Right ventricle myocardium superior (tissue), 1 donor: ENCODE measurements at places on chromosomes 12 and 14. TPM values are rescaled to one million over a fixed set of nuclear protein-coding genes. Genes with fewer than 3 reads are reported as not detected.

Gene RASAL1
- total RNA-seq = not detected

Gene TCHP
- total RNA-seq = 8.3 TPM

Gene ZC2HC1C
- total RNA-seq = 11.3 TPM

Gene BEGAIN
- 0.46 TPM for total RNA-seq

Gene DNAI7
- 1.7 TPM for total RNA-seq

Gene SMOC1
- total RNA-seq = 1.8 TPM

Gene AP4S1
- total RNA-seq = 6.7 TPM

DNA sequence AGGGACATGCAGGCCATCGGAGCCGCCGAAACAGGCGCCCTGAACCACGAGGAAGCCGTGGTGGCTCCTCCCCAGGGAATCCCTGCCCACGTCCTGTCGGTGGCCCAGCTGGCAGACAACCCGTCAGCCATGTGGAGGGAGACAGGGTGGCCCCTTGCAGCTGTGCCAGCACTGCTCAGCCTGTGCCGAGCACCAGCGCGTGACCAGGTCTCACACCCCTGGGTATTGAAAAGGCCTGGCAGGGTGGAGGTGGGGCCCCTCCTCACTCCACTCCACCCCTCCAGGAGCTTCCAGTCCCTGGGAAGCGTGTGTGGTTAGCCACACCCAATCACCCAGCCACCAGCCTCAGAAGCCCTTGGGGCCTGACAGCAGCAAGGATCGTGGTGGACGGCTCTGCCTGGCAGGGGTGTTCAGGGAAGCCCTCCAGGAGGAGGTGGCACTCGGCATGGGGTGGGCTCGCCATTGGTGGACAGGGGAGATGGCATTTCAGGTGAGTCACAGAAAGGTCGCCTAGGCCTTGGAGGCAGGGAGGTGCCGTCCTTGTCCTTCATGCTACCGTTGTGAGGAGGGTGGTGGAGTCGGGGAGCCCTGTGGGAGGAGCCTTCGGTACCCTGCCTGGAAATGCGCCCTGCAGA is 12.3 kb upstream of the DLK1 start:
- no peak for DNase-seq

DNA sequence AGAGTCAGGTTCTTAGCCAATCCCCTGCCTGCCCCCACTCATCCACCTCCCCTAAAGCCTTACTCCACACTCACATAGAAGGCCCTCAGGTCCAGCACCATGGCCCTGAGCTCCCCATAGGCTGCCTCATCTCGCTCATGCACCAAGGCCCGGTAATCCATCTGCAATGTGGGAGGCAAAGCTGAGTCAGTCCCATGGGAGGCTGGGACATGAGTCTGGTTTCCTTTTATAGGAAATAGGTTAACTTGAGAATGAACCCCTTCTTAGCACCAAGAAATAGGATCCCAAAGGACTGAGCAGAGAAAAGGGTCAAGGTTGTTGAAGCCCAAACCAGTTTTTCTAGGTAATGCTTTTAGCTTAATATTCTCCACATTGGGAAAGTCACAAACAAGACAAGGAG is 2.1 kb upstream of the EMC9 start:
- no peak for DNase-seq

GRCh38 chr12:11813438-11813813 is 164.0 kb downstream of the ETV6 start:
- DNase-seq = no peak

DNA sequence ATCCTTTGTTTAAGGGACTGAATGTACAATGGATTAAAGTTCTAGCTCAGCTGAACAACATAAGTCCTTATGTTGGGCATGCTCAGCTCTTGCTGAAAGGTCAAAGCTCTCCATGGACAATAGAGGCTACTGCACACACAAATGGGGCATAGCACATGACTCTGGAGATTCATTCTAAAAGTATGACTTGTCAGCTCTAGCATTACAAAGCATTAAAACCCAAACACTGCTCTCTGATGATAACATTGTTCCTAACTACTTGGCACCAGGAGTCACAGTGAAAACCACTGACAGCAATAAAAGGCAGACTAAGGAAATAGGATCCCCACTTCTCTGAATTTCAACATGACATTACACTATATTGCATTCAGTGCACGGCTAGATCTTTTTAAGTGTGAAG is 21.9 kb upstream of the FSCB start:
- no peak for DNase-seq

DNA sequence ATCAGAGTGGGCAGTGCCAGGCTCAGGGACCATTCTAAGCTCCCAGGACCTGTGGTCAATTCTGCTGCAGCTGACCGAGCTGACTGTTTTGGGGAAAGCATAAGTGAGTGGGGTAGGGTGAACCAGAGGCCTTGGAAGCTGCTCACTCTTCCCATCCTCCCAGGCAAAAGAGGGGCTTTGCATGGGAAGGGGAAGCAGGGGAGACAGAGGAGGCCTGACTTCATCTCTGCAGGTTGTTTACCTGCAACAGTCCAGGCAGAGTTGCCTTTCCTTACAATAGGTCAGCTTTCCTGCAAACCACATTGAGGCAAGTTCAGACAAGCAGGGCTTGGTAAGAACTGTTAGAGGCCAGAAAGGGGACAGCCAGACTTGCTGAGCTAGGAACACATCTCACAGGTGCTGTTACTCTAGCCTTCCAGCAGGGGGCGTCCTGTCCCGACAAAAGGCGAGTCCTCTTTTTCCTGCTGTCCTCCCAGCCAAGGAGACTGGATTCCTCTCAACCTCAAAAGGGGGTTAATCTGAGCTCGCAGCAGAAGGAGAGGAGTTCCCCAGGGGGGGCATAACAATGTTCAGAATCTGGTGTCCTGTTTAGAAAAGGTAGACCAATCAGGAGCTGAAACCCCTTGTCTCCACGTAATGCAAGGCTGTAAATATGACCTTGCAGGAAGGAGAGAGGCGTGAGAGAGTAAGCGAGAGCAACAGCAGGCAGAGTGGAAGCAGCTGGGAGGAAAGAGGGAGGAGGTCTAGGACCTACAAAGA is 4.3 kb upstream of the DHRS2 start:
- DNase-seq = peak; percentile 67

- DNase-seq = peak; percentile 87
These were observed 10.3 kb upstream of the SERPINA3 start for GRCh38 chr14:94601884-94602391.

DNA sequence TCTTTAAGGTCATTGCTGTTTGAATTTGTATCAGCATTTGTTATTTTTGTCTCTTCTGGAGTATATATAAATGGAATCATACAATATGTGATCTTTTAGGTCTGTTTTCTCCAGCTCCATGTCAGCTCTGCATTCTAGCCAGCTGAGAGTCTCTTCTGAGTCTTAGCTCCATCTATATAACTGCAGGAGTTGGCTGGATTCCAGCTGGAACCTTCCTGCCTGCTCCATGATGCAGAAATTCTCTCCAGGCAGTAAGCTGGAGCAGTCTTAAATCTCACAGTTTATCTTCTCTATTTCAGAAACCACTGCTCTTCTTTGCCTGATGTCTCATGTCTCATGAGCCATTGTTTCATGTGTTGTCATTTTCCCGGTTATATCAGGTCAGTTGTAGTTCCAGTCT is 827.6 kb downstream of the NRXN3 start:
- no peak for DNase-seq

DNA sequence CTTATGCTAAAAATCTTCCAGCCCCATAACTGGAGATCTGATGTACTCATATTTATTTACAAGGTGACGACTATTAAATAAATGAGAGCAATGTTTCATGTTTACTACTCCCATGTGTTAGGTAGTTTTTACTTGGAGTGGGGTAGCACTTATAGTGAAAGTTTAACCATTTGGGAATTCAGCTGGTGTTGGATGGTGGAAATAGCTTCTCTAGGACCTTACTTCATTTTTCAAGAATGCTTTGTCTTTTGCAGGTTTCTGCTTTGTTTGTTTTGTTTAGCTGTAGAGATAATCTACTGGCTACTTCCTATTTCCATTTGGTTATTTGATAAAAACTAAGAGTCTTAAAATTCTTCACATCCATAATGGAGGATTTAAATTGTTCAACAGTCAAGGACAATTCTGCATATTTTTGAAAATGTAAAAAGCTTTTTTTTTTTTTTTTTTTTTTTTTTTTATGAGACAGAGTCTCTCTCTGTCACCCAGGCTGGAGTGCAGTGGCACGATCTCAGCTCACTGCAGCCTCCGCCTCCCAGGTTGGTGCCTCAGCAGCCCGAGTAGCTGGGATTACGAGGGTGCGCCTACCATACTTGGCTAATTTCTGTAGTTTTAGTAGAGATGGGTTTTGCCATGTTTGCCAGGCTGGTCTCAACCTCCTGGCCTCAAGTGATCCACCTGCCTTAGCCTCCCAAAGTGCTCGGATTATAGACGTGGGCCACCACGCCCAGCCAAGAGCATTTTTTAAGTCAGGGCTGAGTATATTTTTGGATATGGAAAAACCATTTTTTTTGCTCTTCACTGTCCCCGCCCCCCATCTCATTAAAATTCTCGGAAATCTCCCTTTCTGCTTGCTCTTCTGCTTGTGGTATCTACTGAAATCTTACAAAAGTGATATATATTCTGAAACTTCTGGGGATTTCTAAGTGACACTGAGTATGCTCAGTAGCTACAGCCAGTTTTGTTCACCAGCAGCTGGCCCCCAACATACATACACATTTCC is 1.4 kb upstream of the ABCD2 start:
- DNase-seq = no peak

DNA sequence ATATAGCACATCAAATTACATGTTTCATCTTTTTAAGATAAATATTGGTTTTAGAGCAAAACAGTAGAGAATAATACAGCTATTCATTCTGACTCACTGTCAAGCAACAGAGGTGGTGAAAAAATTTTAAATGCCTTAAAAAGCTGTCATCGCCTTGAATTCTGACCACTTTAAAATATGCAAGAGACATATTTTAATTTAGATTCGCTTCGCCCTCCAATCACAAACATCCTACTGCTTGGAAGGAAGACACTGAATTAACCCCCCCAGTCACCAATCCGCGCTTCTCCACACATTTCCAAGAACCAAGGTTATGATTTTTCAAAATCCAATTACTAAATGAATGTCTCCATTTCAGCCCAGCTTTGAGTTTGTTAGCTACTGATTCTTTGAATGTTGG is 112.4 kb downstream of the TMEM132D start:
- no peak for DNase-seq

- peak; percentile 76 for DNase-seq
These were observed 14.5 kb upstream of the CLEC4A start for GRCh38 chr12:8108808-8109398.

DNA sequence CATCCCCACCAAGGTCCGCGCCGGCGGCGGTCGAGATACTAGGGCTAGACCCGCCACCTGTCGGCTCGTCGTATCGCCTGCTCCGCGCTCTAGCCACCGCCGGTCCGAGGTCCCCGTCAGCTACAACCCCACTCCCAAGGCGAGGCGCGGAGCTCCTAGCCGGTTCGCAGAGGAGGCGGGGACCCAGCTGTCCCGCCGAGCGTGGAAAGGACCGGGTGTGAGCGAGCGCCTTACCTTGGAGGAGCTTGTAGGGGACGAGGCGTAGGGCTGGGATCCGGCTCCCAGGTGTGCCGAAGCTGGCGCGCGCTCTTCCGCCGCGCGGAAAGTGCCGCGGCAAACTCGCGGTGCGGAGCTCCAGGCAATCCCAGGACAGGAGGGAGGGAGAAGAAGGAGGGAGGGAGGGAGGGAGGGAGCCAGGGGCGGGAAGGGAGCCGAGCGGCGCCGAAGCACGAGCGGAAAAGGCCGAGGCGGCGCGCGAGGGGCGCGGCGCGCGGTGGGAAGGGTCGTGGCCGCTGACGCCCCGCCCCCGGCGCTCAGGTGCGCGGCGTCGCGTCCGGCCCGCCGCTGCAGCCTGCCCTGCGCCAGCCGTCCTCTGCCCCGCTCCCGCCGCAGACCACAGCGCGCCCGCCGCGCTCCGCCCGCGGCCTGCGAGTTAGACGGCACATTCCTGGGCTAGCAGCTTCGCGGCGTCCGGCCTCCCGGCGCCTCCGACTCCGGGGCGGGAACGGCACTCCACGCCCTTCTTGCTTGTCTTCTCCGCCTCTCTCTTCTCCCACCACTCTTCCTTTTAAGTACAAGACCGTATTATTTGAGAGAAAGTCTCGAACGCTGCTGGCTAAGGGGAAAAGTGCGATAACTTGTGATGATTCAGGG is at the start of gene PAWR:
Gene PAWR, minus strand, starts transcription at position 327 of the 873 bp plus-strand sequence. CDS start 720 bp downstream, outside the sequence.
- DNase-seq = peak; percentile 61

- no peak for DNase-seq
These were observed 103.3 kb downstream of the ADCK1 start for GRCh38 chr14:77903221-77903620.

DNA sequence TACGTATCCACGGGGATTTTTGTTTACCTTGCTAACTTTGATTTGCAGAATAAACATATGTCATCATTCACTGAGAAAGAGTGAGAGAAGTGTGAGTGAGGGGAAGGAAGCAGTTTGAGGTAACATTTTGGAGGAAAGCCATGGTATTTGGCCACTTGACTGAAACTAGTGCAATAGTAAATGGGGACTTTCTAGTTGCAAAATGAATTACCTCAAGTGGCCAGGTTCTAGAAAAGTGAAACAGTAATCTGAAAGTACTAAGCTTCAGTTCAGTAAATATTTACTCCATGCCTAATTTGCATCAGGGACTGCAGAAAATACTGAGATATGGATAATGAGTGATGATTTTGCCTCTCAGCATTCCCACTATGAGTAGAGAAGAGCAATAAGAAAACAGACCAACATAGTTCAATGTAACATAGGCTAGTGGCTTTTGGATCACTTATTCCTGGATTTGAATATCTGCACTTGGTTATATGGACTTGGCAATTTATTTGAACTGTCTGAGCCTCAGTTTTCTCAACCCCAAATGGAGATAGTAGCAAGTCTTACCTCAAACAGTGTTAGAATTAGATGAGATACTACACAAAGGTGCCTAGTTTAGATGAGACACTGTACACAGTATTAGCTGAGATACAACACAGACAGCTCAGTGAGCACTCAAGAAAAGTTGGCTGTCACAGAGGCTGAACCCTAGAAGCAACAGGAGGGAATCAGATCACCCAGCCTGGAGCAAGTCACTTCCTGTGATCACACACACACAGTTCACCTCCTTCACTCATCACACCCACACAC is 439.1 kb downstream of the NPAS3 start:
- no peak for DNase-seq

DNA sequence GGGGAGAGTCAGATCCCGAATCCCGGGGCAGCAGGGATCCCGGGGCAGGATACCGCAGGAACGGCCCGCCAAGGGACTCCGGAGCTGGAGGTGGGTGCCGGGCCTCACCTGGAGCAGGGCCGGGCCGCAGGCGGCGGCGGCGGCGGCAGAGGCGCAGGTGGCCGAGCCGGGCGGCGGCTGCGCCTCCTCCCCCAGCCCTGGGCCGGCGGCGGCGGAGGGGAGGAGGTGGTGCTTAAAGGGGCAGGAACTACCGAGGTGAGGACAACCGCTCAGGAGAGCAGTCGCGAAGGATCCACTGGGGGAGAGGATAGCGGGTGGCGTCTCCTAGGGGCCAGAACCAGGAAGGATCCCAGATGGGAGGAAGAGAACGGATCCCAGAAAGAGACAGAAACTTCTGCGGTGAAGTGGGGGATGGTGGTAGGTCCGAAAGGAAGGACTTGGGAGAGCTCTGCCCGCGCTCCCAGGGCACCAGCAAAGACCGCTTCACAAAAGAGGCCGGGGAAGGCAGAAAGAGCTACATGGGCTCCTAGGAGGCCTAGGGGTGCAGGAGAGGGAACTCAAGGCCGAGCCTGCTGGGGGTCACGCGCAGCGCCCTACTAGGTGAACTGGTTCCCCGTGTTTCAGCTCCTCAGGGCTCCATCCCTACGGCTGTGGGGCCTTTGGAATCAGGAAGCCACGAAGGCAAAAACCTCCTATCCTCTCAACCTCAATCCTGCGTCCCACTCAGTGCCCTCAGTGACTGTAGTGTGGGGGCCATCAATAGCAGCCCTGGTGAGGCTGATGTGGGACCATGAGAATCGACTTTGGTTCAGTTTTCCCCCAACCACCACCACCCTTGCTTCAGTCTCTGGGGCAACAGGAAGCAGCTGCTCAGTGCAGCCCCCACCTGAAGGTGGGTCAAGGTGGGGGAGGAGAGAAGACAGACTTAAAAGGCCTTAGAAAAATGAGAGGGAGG is 5.0 kb upstream of the BAZ2A start:
- peak; percentile 78 for DNase-seq
